Stimulated activated CD8-positive, alpha-beta memory T cell treated with anti-CD3 and anti-CD28 coated beads, Interleukin-7, amount 100 ng/mL, for 1 hour (primary cell): ENCODE measurements at places on chromosomes 2 and 18.

GRCh38 chr2:218145124-218145523, 19.3 kb downstream of the CXCR2 start:
- DNase-seq, result no peak

DNA sequence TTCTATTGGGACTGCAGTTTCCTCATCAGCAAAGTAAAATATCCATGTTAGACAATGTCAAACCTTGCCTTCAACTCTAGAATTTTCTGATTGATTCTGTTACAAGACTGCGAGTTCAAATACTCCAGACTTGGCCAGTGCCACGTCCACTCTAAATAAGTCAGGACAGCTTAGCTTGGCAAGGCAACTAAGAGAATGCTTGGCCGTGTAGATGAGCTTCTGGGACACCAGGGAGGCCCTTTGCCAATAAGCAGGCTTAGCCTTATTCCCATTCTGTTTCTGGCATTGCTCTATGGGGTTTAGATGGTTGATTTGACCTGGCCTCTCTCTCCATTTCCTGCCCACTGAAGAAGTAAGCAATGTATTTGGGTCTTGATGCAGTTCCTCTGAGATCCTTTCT, 218.1 kb upstream of the SIX2 start:
- no peak for DNase-seq

DNA sequence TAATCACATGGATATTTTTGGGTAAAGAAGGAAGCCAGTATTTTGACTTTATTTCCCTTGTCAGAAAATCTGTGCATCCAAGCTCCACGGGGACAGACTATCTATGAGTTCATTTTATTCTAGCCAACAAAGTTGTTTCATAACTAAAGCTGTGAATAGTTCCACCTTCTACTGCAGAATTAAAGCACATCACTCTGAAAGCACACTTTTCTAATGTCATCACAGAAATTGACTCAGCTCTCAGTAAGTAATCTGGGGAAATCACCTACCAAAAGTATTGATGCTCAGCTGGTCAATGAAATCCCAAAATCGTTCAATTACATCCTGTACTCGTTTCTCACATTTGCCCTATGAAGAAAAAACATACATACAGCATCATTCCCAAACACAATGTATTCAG, 19.1 kb downstream of the IAH1 start:
- no peak for DNase-seq

DNA sequence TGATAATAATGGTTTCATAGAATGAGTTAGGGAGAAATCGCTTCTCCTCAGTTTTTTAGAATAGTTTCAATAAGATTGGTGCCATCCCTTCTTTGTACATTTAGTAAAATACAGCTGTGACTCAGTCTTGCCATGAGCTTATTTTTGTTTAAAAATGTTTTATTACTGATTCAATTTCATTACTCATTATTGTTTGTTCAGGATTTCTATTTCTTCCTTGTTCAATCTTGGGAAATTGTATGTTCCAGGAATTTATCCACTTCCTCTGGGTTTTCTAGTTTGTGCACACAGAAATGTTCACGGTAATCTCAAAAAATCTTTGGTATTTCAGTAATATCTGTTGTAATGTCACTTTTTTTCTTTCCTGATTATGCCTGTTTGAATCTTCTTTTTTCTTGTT, 371.5 kb upstream of the SETBP1 start:
- no peak for DNase-seq

DNA sequence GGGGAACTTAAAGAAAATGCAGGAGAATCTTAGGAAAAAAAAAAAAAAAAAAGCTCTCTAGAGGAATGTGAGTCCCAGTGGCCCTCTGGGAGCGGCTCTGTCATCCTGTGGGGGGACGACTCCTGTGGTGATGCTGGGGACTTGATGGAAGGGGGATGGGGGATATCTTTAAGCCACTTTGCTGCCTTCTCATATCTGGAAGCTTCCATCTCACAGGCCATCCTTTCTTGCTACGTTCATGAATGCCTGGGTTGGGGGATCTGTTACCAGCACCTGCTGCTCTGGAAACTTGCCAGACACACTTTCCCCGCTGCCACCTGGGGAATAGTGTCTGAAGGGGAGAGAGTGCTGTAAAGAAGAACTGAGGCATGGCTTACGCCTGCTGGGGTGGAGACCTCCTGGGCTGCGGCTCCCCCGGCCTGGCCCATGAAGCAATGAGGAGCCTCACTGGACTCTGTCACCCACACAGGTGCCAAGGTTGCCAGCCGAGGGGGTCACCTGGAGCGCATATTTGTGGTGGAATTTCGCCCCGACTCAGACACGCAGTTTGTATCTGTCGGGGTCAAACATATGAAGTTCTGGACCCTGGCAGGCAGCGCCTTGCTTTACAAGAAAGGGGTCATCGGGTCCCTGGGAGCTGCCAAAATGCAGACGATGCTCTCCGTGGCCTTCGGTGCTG, 92.8 kb downstream of the RTN4 start:
- DNase-seq, result no peak

GRCh38 chr2:85724731-85725181, 29.0 kb upstream of the ATOH8 start:
- no peak for DNase-seq

GRCh38 chr2:206438196-206438724, 5.1 kb upstream of the ADAM23 start:
- no peak for DNase-seq

DNA sequence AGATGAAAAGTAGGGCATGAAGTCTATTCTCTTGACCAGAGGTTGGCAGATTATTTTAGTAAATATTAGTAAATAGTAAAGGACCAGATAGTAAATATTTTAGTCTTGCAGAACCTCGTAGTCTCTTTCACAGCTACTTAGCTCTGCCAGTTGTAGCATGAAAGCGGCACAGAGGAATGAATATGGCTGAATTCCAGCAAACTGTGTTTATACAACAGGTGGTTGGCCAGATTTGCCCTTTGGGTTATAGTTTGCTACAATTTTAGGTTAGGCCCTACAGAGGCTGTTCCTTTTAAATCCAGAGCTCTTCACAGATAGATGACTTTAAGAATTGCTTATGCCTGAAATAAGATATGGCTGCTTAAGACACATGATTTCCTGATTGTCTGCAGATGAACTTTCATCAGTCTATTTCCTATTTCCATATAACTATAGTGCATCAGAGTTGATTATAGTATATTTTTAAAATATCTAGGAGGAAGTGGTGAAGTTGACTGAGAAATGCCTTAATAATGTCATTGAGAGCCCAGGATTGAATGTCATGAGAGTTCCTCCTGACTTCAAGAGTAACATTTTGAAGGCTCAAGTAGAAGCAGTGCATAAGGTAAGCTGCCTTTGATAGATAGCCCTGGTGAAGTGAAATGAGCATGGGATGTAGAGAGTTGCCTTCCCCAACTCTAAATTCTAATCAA, 80.5 kb downstream of the TMEM185B start:
- no peak for DNase-seq

- DNase-seq, result no peak
Measured at GRCh38 chr2:146814971-146815370, 1029.9 kb upstream of the ACVR2A start.

GRCh38 chr2:147441182-147441581, 403.6 kb upstream of the ACVR2A start:
- DNase-seq, result no peak

DNA sequence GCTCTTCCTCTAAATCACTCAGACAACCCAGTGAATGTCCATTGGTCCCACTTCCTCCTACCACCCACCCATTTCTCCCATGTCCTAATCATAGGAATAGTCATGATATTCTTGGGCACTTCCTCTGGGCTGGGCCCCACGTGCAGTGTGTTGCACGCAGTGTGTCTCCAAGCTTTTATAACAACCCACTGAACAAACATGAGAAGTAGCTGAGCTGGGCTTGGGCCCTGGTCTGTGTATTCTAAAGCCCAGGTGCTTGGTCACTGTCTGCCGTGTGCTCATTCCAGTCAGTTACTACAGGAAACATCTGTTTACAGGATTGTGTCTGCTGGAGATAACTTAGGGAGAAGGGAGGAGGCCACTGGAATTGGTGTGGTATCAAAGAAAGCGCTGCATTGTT, 64.2 kb upstream of the THOC1 start:
- no peak for DNase-seq

- no peak for DNase-seq
Measured at GRCh38 chr2:95004711-95005110, 20.8 kb upstream of the MAL start.

- DNase-seq, result no peak
Measured at GRCh38 chr18:8802017-8802672, 96.8 kb downstream of the MTCL1 start.

- no peak for DNase-seq
Measured at GRCh38 chr2:127818794-127819425, 7.9 kb upstream of the WDR33 start.

DNA sequence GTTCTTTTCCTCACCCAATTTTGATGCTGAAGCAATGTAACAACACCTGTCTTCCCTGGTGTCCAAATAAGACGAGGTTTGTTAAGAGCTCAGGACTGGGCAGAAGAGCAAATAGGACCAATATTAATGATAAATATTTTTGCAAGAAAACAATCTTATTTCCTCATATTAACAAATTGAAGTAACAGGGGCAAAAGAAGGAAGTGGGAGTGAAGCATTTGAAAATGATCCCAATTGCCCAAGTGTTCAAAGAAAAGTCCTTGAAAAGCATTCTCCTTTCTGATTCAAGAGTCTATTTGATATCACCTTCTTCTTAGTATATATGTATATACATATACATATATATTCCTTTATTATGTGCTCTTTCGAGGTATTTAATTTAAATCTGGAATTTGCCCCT, 418.8 kb downstream of the ARHGAP15 start:
- DNase-seq, result no peak
